OCI-M1 (cell line): ENCODE measurements at places on chromosomes 5 and 9.
A peak's percentile ranks its signal among the peaks of the same experiment; 100 is the strongest.

DNA sequence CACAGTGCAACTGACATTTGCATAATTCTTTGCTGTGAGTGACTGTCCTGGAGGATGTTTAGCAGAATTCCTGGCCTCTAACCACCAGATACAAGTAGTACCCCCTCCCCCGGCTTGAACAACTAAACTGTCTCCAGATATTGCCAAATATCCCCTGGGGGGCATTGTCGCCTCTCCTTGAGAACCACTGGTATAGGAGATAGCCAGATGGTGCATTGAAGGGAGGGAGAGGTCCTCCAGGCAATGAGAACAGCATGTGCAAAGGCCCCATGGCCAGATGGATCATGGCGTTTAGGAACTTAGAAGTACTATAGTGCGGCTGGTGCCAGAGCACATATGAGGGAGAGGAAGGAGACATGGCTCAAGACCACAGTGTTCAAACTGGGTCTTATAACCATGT lies 18.9 kb upstream of the ORM1 start:
- no peak for DNase-seq

- DNase-seq, result no peak
Observed at GRCh38 chr5:169944922-169945680, 35.2 kb downstream of the INSYN2B start.

DNA sequence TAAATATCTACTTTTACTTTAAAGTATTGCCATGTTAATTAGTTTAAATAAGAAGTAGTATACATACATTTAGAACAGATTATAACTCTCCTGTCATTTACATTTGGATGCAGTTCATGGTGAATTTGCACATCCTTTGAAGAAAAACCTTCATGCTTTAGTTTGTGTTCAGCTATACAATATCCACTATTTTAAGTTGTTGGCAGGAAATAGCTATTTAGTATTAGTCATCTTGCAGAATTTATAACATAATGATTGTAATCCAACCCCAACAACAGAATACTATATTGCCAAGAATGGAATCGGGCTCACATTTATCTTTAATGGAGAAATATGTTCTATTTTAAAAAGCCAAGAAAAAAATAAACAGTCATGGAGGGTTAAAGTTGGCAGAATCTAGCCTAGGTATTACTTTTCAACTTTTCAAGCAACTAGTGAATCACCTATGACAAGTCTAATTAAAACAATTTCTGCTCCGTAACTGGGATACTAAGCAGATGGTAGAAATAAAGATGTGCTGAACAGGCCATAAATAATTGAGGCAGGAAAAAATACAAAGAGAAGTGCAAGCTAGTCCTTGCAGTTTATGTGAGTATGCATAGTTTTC lies 1170.6 kb upstream of the NUDT12 start:
- DNase-seq, result no peak

- DNase-seq, result no peak
Observed at GRCh38 chr5:140647042-140647419, 399 bp downstream of the NDUFA2 start.

DNA sequence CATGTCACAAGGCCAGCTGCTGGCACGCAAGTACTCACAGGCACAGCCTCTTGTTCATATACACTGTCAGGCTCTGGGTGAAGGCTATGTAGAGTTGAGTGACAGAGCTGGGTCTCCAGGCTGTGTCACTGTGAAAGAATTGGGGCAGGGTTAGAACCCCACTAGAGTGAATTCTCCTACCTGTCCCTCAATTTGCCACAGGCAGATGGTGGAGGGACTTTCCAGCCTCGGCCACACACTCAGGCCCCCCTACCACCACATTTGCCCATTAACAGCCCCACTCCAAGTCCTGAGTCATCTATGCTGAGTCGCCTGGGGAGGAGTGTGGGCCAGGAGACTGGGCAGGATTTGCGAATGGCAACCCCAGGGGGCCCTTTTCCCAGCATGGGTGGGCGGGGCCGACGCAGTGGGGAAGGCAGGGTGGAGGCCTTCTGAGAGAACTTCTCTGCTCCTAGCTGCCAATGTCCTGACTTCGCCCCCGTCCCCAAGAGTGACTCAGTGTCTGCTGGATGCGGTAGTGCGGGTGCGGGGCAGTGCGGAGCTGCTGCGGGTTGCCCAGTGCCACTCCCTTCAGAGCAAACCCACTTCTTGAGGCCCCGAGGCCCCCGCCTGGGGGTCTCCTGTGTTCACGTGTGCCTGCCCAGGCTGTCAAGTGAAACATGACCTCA lies 50.3 kb upstream of the PSD2 start:
- no peak for DNase-seq

DNA sequence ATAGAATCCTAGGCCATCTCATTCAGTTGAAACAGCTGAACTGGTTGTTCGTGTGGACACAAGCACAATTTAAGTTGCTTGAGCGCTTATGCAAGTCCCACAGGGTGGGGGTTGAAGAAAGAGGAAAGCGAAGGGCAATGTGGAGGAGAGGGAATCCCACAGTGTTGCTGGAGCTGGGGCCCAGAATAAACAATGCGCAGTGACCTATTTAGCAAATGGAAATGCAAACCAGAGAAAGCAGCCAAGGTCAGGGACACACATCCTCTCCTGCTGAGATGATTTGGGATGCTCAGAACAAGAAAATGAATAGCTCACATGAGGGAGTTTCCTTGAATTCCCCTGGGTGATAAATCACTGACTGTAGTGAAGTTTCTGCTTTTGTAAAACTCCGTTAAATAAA lies 838.3 kb downstream of the TLE4 start:
- DNase-seq, result no peak

- DNase-seq, result no peak
Observed at GRCh38 chr9:127473501-127473900, 22.2 kb downstream of the LRSAM1 start.

- DNase-seq, result no peak
Observed at GRCh38 chr5:116442095-116442534, 132.5 kb downstream of the SEMA6A start.

DNA sequence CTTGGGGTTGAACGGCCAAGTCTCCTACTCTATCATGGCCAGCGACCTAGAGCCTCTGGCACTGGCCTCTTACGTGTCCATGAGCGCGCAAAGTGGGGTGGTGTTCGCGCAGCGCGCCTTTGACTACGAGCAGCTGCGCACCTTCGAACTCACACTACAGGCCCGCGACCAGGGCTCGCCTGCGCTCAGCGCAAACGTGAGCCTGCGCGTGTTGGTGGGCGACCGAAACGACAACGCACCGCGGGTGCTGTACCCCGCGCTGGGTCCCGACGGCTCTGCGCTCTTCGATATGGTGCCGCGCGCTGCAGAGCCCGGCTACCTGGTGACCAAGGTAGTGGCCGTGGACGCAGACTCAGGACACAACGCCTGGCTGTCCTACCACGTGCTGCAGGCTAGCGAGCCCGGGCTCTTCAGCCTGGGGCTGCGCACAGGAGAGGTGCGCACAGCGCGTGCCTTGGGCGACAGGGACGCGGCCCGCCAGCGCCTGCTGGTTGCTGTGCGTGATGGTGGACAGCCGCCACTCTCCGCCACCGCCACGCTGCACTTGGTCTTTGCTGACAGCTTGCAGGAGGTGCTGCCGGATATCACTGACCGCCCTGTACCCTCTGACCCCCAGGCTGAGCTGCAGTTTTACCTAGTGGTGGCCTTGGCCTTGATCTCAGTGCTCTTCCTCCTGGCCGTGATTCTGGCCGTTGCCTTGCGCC lies 2.0 kb downstream of the PCDHGB5 start:
- no peak for DNase-seq

GRCh38 chr5:175460126-175460525 lies 16.1 kb upstream of the DRD1 start:
- peak; percentile 37 for DNase-seq

DNA sequence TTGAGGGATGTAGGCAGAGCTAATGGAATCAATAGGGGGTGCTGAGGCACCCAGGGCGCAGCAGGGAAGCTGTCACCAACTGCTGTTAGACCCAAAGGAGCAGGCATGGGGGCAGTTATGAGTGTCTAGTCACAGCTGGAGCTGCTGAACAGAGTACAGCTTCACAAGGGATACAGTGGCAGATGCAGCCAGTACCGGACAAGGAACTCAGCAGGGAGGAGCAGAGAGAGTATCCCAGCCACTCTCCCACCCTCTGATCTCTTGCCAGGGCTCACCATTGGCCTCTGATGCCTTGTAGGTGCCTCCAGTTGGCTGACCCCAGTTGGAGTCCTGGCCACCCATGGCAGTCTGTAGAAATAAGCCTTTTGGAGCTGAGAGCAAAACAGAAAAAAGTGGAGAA lies 42.6 kb upstream of the HSPB3 start:
- no peak for DNase-seq

DNA sequence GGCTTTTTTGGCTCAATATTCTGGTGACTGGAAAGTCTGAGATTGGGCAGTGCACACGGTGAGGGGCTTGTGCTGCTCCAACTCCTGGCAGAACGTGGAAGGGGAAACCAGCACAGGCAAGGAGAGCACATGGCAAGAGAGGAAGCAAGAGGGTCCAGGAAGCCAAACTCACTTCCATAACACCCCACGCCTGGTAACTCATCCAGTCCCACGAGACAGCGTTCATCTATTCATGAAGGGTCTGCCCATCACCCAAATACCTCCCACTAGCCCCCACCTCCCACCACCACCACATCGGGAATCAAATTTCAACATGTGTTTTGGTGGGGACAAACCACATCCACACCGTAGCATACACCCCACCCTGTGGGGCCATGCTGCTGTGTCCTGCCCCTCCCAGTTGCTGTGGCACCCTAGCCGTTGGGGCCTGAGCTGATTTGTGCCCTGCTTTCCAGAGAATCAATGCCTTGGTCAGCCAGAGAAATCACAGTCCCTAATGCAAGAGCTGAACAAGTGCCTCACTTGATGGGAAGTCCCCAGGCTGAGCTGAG lies 27.3 kb downstream of the PROP1 start:
- no peak for DNase-seq

DNA sequence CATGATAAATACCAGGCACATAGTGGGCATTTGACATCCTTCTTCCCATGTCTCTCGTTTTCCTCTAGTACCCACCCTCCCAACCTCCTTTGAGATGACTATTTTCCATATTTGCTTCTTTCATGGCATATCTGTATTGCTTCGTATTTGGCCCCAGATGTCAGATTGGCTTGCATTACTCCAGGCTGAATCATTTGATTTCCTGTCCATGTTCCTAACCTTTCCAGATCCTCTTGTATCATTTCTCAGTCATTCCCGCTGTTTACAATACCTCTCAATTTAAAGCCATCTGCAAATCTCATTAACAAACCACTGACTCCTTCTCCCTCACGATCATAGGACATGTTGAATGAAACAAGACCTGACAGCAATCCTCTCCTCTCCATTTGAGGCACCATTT lies 19.9 kb downstream of the MTX3 start:
- DNase-seq, result no peak

DNA sequence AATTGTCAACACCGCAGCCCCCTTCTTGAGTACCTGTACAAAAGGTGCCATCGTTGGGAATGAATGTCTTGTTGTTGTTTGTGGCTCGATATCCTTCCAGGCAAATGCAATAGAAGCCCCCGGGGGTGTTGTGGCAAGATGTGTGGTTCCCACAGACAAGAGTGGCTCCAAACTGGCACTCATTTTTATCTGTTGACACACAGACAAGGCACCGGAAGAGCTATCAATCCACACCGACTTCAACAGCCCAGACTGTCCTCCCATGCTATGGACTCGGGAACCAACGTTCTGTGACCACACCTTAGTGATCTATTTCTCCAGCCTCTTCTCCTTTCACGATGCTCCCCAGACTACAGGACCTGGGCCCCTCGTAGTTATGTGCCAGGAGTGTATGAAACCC lies 25.9 kb downstream of the SUSD1 start:
- no peak for DNase-seq

DNA sequence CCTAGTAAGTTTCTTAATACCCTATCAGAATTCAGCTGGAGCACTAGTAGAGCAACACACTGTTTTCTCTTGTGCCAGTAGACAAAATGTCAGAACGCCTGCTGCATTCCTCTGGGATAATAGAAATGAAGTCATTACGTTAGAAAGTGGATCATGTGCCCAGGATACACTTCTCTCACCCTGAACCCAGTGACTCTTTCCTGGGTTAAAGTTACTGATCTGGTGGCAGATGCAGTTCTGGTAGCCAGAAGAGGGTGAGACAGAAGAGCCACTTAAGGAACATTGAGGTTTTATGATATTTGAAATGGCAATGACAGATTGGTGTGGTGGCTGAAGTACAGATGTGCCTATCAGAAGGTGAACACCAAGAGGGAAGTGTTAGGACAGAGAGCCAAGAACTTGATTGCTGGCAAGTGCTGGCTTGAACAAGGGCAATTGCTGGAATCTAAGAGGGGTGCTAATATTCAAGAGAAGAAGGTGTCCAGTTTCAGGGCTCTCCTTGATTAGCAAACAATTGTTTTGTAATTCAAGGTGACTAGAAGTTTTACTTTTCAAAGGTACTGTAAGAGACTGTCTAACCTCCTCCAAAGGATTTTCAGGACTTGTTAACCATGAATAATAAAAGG lies 93.7 kb upstream of the ERBIN start:
- DNase-seq, result no peak

GRCh38 chr5:55645304-55645703 lies 66.8 kb downstream of the SLC38A9 start:
- DNase-seq, result no peak

DNA sequence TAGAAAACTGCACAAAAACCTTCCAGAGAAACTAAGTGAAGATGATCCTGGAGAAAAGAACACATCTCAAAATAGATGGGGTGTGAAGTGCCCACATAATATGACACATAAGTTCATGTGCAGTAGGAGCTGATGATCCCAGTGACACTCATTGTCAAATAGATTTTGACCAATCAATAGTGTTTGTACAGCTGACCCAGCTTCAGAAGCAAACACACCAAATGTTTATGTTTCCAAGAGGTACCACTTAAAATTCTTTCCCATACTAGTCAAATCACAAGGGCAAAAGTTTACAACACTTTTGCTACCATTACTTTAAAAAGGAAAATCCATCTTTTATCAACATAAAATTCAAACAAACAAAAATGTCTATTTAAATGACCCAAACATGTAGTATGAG lies 175.0 kb downstream of the MLLT3 start:
- no peak for DNase-seq

GRCh38 chr9:6907772-6908381 lies 150.1 kb downstream of the KDM4C start:
- DNase-seq, result peak; percentile 99

GRCh38 chr9:108136656-108137055 lies 647.1 kb upstream of the KLF4 start:
- no peak for DNase-seq

- DNase-seq, result no peak
Observed at GRCh38 chr5:177310757-177311391, 824 bp downstream of the MXD3 start.

DNA sequence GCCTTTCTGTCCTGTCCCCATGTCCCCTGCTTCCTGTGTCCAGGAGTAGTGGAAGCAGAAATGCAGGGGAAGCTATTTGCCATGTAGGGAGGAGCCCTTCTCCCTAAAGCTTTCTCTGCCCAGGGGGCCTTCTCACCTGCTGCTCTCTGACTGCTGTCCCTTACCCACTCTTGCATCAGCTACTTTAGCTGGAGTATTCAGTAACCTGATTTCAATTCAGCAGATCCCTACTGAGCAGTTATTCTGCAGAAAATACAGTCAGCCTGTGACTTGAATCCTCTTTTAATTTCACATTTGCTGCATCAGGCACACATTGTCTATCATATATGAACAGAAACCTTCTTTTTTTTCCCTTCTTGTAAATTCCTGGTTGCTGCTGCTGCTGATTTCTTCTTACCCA lies 90.4 kb downstream of the MVB12B start:
- DNase-seq, result peak; percentile 5

GRCh38 chr5:52655163-52655562 lies 132.6 kb upstream of the ITGA1 start:
- DNase-seq, result no peak
